Activated naive CD8-positive, alpha-beta T cell treated with anti-CD3 and anti-CD28 coated beads, Interleukin-2, amount 50 U/mL, for 16 hours (primary cell): ENCODE measurements at places on chromosomes 3 and 15.

DNA sequence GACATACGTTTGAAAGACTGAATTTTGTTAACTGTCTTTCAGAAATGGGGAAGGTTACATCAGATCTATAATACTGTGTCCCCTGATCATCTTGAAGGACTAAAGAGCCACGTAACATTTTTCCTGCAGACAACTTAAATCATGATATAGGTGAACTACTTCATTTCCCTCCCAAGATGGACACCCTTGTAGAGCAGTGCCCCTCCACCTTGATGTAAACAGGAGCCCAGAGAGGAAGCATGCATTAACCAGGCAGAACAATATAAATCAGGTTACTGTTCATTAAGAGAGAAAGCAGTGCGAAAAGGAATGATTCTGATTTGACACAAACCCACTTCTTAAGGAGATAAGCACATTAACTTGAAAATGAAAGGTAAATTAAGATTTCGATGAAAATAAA, 36.1 kb downstream of the USP3 start:
- no peak for DNase-seq

DNA sequence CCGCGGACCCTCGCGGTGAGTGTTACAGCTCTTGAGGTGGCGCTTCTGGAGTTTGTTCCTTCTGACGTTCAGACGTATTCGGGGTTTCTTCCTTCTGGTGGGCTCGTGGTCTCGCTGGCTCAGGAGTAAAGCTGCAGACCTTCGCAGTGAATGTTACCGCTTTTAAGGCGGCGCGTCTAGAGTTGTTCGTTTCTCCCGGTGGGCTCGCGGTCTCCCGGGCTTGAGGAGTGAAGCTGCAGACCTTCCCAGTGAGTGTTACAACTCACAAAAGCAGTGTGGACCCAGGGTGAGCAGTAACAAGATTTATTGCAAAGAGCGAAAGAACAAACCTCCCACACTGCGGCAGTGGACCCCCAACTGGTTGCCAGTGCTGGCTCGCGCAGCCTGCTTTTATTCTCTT, 177.1 kb downstream of the UACA start:
- no peak for DNase-seq

GRCh38 chr3:135034891-135035440, 239.9 kb downstream of the EPHB1 start:
- DNase-seq, result no peak

GRCh38 chr15:98375513-98376340, 272.6 kb upstream of the IGF1R start:
- DNase-seq, result no peak

- DNase-seq, result no peak
Observed at GRCh38 chr3:138625707-138626365, 17.3 kb downstream of the FAIM start.

DNA sequence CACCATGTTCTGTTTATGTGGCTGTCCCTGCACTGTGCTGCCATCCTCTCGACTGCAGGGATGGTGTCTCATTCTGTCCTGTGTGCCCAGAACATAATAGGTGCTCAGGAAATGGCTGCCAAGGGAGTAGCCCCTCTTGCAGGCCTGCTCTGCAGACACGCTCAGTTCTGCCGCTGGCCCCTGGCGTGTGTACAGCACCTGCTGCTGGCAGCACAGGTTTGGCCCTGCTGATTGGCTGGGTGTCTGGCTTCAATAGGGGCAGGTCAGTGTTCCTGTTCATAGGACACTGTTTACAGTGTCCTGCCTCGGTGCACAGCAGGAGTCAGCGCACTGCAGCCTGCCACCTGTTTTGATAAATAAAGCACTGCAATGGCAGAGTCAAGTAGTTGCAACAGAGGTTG, 146.9 kb downstream of the DNAJB8 start:
- DNase-seq, result no peak

GRCh38 chr3:134134240-134134639, 104.5 kb upstream of the SLCO2A1 start:
- DNase-seq, result no peak

DNA sequence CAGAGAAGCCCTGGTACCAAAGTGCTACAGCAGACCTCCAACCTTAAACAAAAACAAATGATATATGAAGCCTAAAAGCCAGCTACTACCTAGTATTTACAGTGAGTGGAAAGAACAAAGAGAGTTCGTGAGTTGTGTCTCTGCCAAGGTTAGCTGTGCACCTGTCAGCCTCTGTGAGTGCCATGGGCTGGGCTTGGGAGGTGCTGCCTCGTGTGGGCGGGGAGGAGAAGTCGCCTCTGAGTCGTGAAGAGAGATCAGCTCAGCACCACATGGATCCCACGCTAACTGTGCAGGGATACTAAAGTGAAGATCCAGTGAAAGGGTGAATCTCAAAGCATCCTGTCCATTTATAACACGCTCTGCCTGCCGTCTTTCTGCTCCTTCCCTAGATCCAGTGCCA, 101.9 kb downstream of the CHDH start:
- DNase-seq, result no peak

DNA sequence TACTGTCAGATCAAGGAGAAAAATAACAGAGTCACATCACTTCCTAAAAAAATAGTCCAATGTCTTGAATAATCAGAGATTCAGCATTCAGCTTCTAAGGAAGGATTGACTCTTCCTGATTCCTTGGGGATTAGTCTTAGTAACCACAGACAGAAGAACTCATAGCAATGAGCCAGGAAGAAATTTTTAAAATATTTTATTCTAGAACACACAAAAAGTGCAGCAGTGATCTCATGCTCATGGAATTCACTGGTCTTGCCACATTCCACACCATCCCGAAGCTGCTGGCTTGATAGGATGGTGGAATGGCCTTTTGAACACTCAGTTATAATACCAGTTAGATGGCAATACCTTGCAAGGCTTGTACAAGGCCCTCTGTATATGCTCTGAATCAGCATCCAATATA, 43.0 kb upstream of the ABI3BP start:
- no peak for DNase-seq

DNA sequence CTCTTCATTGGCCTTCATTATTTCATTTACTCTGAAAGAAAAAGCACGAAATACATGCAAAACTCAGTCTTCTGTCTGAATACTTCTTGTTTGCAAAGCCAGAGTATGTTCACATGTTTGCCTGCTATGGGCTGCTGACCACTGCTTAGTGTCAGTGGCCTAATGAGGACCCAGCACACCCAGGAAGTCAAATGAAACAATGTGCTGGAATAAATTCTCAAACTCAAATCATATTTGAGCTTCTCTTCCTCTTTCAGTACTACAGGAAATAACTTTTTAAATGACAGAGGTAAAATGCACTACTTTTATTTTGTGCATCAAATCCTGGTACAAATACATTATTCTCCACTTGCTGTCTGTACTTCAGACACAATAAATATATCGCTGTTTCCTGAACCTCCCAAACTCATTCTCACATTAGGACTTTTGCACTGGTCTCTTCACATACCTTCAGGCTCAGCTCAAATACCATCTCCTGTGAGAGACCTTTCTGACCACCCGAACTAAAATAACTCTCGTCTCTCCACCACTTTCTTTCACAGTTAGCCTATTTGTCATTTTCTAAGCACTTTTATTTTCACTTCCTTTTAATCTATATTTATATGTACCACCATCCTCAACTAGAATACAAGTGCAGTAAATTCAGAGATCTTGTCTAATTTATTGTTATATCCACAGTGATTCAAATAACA, 176.8 kb downstream of the TUSC7 start:
- DNase-seq, result no peak

DNA sequence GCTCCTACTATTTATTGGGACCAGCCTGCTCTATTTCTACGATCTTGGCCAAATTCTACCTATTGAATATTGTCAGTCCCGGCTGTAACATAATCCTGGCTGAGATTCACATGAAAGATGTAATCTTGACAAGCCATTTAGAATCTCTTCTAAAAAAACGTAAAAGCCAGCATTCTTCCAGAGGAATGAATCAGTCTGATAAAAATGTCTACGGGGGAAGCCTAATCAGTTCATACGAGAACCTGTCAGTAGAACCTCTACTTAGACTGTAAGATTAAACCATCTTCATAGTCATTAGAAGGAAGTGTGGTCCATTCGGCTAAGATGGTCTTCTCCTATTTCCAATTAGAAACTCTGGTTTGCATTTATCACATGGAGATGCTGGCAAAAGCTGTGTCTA, 147.2 kb upstream of the WNT5A start:
- DNase-seq, result no peak

GRCh38 chr3:150225986-150226385, 182.1 kb upstream of the TSC22D2 start:
- no peak for DNase-seq

- no peak for DNase-seq
Observed at GRCh38 chr3:79368403-79368802, 399.4 kb downstream of the ROBO1 start.

- DNase-seq, result no peak
Observed at GRCh38 chr3:197368821-197369220, 70.4 kb upstream of the DLG1 start.

DNA sequence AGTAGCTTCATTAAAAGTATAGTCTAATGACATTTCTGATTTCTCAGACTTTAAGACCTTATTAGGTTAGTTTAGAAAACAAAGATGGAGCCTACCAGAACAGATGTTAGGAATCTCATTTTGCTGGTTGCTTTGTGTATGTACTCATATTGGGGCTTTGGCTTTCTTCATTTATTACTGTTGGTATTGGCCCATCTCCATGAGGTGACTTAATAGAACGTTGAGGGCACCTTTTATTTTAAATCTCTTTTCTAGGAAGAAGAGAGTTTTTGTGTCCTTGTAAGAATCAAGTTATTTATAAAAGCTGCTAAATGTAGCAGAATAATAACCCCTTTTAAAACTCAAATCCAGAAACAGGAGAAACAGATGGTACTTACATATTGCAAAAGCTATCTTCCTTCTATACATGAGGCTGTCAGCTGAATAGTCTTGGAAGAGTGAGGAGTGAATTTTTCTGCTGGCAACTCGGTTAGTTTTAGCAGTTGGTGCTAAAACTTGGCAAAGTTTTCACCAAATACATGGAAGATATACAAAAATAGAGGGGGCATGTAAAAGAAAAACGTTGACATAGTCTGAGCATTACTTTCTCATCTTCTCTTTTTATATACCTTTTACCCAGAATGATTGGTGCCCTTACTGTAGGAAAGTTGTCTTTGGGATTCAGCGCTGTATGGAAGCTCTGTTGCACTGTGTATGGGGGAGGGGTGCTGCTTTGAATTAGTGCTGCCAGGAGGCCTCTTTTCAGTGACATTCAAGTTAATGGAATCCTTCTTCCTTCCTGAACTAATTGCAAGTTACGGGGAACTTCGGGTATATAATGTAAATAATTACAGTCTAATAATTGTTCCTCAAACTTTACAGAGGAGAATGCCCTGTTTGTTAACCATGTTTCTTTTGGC, 35.8 kb downstream of the CTNNB1 start:
- no peak for DNase-seq
